RCC 7860 (cell line): ENCODE measurements at places on chromosomes 1 and 21.

DNA sequence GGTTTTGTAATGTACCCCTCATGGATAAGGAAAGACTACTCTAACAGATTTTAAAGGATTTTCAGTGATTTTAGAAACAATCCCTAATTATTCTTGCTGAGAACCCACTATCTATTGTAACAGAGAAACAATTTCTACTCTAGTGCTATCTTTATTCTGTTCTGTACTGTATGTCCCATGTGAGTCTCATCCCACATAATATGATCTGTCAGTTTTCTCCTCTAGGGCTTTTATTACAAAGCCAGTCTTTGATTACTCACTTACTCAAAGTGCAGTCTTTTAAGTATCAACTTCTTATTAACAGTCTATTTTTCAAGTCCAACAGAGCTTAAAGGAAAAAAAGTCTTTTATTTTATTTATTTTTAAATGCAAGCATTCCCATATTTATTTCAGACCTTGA is 54.8 kb downstream of the CTH start:
- DNase-seq = no peak

GRCh38 chr1:198437332-198437731 is 103.1 kb downstream of the ATP6V1G3 start:
- DNase-seq = no peak

- DNase-seq = peak; percentile 98
Measured at GRCh38 chr1:33433509-33434362, 2.8 kb upstream of the PHC2 start.

DNA sequence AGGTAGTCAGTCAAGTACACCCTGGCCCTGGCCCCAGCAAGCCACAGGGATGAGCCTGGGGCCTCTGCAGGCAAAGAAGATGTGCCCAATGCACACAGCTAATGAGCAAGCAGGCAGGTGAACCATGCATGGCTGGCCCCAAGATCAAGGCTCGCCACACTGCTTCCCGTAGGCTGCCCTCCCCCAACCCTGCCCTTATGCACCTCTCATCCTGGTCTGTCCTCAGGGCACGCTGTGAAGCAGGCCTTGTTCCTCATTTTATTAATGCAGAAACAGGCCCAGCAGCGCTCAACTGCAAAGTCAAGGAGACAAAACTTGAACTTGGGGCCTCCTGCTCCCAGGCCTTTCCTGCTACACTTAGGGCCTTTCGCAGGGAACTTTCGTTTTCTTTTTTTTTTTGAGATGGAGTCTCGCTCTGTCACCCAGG is 35.6 kb upstream of the ID3 start:
- DNase-seq = no peak

DNA sequence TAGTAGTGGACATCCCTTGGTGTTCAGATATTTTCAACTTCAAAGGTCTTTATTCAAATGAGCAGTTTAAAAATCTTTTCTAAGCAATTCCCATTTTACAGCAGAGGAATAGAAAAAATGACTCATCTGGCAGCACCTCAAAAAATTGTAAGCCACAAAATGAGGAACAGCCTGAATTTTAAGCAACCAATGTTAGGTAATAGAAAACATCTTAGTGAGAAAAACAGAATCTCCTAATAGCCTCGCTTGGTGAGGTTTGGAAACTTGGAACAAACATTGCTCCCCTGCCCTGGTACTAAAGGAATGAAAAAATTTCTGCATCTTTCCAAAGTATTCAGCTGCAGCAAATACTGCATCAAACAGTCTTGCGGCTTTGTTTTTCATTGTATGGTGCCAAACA is 264.4 kb downstream of the NTNG1 start:
- DNase-seq = no peak

DNA sequence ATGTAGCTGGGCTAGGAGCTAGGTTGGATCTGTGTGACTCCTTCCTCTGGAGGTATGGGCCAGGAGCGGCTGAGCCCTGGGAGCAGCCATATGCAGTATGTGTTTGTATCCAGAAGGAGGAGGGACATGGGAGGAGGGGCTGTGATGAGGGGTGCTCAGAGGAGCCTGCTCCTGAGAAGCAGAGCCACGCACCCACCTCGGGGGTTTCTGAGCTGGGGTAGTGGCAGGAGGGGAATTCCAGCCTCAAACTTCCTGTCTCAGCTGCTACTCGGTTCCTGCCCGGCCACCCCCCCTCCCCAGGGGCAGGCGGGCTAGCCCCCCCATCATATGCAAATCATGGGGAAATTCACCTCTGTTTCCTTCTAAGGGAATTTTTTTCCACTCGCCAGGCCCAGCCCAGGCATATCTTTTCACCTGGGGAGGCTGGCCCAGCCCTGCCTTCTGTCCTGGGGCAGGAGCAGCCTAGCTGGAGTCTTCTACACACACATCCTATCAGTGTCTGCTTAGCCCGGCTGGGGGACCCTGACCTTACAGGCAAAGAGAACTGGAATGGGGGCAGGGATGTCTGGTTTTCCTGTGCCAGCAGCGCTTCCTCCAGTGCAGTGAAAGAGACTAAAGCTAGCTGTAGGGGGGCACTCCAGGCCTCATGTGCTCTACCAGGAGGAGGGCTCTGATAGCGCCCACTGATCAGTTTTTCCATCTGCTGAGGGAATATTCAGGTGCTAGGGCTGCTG is 3.0 kb downstream of the ZC3H12A start:
- DNase-seq = peak; percentile 91

DNA sequence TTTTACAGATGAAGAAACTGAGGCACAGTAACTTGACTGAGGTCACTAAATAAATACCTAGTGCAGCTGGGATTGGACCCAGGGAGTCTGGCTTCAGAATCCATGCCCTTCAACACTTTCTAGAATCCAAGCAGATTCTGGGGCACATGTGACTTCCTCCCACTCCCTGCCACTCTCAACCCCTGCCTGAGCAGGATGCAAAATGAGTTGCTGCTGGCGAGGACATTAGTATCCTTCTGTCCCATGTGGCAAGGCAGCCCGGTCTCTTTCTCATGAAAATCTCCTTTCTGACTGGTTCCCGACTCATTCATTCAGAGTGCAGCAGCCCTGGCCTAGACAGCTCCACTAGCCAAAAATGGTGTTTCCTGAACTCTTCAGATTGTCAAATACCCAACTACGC is 28.4 kb downstream of the TNNT2 start:
- DNase-seq = no peak

DNA sequence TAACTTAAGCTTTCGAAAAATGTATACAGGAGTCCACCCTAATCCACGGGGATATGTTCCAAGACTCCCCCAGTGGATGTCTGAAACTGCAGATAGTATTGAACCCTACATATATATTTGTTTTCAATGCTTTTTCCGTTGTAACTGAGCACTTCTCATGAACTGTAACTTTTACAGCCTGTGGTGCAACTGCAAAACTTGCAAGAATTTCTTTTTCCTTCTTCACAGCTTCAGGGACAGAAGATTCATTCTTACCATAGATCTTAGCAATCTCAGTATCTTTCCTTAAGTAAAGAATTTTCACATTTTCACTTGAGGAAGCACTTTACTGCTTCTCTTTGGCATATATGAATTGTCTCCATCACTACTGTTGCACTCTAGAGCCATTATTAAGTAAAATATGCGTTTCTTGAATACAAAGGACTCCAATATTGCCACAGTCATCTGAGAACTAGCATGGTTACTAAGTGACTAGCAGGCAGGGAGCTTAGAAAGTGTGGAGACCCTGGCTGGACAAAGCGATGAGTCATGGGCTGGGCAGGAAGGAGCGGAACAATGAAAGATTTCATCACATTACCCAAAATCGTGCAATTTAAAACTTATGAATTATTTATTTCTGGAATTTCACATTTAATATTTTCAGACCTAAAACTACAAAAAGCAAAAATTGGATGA is 14.1 kb downstream of the DPYD start:
- peak; percentile 83 for DNase-seq
